Activated CD4-positive, alpha-beta T cell treated with anti-CD3 and anti-CD28 coated beads for 24 hours (primary cell): ENCODE measurements at places on chromosomes 16 and 17.

DNA sequence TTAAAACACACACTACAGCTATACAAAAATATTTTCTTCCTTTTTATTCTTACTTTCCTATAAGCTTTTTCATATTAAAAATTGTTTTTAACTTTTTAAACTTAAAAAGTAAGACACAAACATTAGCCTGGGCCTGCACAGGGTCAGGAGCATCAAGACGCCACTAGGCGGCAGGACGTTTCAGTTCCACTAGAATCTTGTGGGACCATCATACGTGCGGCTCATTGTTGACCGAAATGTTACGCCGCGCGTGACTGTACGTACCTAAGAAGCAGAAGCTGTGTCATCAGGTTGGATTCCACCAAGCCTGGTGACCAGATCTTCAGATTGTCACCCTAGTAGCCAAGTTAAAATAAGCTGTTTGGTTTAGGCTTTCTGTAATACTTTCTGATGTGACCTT is 47.1 kb downstream of the USP10 start:
- DNase-seq: no peak

GRCh38 chr17:55434721-55435120 is 13.1 kb upstream of the MMD start:
- no peak for DNase-seq

DNA sequence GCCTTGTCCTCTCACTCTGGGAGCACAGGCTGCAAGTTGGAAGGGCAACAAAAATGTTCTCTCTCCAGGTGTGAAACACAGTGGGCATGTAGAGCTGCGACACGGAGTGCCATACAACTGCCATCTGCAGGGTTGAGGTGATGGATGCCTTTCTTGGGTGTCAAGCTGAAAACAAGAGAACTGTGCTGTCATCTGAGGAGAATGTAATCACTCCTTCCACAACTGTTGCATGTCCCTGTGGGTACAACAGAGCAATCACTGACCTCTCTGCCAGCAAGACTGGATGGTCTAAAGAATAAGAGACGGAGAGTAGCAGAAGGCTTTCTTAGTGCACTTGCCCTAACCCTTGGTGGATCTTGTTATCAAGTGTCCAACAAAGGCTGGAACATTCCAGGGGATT is 29.2 kb downstream of the SLFN11 start:
- no peak for DNase-seq

- no peak for DNase-seq
These were observed 1.5 kb downstream of the NDRG4 start for GRCh38 chr16:58501242-58502131.

GRCh38 chr17:54992797-54993639 is 24.5 kb downstream of the STXBP4 start:
- no peak for DNase-seq

DNA sequence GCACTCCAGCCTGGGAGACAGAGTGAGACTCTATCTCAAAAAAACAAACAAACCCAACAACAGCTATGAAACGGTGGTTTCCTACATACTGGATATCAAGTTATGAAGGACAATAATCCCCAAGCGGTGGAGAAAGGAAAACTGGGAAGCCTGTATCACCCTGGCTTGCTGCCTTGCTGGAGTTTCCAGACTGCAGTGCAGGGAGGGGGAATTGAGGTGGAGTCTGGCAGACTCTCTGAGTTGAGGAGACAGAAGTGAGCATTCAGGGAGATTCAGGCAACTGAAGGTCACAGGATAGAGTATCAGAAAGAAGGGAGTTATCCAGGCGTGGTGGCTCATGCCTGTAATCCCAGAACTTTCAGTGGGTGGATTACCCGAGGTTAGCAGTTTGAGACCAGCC is 11.9 kb downstream of the QRICH2 start:
- no peak for DNase-seq

DNA sequence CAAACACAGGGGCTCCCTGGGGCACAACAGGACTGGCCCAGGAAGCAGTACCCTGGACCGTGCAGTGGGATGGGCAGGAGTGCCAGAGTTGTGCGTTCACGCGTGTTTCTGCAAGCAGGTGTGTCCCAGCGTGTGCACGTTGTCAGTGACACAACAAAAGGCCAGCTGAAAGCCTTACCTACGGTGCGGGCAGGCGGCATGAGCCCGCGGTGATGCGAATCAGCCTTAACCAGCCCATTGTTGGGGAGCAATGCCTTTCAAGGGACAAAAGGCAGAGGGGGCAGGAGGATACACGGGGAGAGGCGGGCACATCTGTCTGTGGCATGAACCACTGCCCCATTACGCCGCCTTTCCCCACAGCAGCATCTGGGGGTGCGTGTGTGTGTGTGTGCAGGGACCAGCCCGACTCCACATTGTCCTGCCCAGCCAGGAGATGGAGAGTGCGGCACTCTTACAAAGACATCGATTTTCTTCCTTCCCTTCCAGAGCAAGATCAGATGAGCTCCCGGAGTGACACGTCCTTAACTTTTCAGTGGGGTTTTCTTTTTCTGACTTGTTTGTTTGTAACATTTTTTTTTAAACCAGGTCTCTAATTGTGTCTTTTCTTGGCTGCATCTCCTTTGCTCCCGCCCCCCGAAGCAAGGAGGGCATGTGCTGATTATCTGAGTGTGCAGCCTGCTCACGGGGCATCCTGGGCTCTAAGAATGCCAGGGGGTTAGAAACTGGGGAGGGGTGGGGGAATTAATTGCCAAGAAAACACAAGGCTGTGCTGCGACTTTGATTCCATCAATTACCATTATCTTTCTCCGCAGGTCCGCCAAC is 158.1 kb downstream of the ZNF423 start:
- DNase-seq: no peak

- DNase-seq: no peak
These were observed 1.3 kb downstream of the AKAP1 start for GRCh38 chr17:57086069-57086930.

DNA sequence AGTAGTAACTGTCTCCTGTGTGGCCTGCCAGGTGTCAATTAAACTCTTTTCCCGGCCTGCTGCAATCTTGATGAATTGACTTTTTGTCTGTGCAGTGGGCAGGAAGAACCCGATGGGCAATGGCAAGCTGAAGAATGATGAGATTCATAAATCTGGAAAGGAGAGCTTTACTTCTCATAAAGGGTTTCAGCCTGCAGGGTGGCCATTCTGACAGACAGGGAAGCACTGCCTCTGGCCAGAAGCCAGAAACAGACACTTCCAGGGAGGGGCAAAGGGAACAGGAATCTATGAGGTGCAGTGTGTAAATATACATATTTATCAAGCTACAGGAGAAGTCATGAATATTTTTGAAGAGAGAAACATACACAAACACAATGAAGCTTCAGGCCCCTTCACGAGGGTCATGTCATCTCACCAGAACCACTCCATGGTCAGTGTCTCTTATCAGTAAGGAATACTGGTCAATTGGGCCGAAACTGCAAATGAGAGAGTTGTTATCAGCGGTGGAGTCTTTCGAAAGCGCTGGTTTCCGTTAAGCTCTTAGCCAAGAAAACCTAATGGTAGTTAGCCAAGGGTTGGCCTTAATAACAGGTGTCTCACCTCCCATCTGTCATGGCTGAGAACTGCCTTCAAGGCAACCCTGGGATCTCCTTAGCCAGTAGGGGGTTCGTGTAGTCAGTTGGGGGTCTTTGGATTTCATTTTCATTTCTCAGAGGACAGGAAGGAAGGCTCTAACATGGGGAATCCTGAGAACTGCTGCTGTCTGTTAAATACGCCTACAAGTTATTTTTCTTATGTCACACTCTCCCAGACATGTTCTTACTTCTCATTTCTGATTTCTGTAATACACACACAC is 1.2 kb upstream of the NARF start:
- no peak for DNase-seq

DNA sequence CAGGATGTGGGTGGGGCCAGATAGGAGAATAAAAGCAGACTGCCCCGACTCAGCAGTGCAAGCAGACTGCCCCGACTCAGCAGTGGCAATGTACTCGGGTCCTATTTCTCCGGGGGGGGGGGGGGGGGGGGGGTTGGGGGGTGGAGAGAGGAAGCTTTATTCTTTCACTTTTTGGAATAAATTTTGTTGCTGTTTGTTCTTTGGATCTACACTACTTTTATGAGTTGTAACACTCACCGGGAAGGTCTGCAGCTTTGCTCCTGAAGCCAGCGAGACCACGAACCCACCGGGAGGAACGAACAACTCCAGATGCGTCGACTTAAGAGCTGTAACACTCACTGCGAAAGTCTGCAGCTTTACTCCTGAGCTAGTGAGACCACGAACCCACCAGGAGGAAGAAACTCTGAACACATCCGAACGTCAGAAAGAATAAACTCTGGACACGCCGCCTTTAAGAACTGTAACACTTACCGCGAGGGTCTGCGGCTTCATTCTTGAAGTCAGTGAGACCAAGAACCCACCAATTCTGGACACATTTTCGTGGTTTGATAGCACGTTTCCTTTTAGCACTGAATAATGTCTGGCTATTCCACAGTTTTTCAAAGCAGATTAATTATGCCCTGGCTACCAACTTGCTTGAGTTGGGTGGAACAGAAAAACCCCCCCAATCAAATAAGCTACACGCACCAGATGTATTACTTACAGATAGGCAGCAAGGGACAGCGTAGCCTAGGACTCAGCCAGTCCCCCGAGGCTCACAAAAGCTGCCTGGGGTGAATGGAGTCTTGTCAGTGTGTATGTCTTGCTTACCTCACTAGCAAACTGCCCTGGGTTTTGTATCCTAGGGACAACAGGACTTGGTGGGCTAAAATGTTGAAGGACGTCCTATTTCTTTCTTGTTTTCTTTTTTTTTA is 11.9 kb downstream of the FZD2 start:
- DNase-seq: no peak

- no peak for DNase-seq
These were observed 534.1 kb downstream of the GRIN2A start for GRCh38 chr16:9647981-9648701.

DNA sequence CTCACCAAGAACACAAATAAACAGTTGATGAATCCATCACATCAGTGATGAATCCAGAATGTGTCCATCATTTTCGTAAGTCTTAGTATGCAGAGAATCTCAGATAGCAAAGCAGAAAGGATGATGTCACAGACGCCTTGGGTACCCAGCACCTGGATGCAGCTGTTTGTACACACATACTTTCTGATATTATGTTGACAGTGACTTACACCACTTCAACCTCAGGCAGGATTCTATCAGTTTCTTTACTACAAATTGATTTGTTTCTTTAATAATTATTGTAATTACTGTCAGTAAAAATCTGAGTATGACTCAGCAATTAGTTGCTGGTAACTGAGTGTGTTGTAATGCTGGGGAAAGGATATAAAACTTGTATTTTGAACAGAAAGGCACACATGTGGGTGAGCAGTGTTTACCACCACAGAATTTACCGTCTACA is 159.8 kb downstream of the RPTOR start:
- no peak for DNase-seq

GRCh38 chr17:66775271-66775670 is 59.6 kb upstream of the CACNG5 start:
- DNase-seq: no peak

DNA sequence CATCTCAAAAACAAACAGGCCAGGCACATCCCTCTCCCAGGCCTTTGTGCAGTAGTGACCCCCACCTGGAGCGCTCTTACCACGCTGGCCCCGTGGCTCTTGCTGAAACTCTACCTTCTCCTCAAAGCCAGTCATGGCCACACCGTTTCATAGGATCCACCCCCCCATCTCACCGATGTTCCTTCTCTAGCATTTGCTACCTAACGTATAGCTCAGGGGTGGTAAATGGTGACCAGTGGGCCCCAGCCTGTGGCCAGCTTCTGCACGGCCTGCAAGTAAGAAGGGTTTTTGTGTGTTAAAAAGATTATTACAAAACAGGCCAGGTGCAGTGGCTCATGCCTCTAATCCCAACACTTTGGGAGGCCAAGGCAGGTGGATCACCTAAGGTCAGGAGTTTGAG is 43.8 kb downstream of the RMI2 start:
- no peak for DNase-seq

DNA sequence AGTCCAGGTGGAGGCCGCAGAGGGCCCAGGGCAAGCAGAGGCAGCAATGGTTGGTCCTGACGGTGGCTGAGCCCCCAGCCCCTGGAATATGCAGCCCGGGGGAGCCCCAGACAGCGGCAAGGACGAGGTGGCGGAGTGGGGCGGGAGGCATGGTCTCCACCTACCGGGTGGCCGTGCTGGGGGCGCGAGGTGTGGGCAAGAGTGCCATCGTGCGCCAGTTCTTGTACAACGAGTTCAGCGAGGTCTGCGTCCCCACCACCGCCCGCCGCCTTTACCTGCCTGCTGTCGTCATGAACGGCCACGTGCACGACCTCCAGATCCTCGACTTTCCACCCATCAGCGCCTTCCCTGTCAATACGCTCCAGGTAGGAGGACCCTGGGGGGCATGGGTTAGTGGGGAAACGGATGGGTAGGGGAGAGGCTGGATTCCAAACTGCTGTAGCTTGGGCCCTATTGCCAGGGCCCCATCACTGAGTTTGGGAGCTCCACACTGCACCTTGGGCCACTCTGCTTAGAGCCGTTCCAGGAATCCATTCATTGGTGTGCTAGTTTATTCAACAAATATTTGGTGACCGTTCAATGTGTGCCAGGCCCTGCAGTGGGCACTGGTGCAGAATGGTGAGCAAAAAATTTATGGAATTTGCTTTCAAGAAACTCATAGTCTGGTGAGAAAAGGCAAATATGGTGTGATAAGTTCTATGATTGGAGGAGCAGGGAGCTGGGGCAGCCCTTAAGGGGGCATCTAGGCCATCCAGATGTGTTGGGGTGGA is 3.8 kb downstream of the RASL10B start:
- no peak for DNase-seq

DNA sequence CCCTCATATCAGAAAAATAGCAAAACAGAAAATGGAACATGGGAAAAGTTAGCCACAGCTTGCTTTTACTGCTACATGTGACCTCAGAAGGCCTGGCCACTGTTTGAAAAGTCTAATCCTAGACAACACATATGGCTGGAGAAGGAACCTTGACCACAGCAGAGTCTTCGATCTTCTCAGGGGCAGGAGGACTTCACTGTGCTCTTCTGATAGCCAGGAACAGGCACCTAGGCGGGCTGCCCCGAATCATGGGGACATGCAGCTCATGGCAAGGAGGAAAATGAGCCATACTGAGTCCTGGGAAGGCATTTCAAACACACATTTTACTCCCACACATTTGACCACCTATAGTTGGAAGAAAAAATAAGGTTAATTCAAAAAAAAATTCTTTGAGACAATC is 31.1 kb upstream of the ADORA2B start:
- DNase-seq: no peak

DNA sequence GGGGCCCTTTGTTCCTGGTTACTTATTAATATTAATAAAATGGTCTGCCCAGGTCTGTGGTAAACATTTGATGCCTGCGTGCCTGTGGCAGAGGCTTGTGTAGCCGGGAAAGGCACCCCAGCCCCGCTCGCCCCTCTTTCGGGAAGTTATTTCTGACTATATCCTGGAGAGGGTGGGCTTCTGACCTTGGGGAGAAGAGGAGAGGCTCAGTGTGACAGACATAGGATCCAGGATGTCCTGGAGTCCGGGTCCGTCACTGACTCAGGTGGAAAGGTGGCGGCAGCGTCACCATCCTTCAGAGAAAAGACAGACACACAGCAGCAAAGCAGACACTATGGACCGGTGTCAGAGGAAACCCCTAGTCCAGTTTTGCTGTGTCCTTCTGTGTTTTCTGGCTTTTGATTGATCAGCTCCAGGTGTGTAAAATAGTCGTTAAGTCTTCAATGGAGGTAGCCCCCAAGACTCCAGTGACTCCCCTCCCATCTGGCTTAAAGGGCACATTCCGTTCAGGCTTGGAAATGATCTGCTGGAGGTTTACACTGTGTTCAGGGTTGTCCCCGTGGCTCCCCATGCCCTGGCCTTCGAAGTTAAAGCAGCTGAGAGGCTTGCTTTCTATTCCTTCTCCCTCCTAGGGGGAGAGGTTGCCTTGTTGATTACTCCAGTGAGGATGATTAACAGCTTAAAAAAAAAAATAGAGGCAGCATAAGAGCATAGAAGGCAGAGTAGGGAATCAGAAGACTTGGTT is 81.6 kb downstream of the CCDC182 start:
- no peak for DNase-seq
